ENCODE measurements at places on chromosomes 4 and X. TPM values are rescaled to one million over a fixed set of nuclear protein-coding genes. Genes with fewer than 3 reads are reported as not detected.

DNA sequence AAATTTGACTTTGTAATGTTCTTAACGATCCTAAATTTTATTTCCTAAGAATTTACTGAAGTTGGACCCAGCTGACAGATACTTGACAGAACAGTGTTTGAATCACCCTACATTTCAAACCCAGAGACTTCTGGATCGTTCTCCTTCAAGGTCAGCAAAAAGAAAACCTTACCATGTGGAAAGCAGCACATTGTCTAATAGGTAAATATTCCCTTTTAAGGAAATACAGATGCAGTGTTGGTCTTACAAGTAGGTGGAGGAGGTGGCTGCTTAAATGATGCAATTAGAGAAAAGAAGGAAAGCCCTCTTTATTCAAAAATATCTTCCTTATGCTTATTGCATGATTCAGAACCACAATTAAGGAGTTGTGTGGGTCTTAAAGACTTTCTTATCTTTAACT, 73.5 kb downstream of the RS1 start:
- DNase-seq: no peak

Gene BOD1L1
- 11.4 TPM for total RNA-seq

GRCh38 chr4:183905593-183906488, 734 bp downstream of the STOX2 start:
- DNase-seq: peak; percentile 93

Gene NPNT
- total RNA-seq: 0.97 TPM

DNA sequence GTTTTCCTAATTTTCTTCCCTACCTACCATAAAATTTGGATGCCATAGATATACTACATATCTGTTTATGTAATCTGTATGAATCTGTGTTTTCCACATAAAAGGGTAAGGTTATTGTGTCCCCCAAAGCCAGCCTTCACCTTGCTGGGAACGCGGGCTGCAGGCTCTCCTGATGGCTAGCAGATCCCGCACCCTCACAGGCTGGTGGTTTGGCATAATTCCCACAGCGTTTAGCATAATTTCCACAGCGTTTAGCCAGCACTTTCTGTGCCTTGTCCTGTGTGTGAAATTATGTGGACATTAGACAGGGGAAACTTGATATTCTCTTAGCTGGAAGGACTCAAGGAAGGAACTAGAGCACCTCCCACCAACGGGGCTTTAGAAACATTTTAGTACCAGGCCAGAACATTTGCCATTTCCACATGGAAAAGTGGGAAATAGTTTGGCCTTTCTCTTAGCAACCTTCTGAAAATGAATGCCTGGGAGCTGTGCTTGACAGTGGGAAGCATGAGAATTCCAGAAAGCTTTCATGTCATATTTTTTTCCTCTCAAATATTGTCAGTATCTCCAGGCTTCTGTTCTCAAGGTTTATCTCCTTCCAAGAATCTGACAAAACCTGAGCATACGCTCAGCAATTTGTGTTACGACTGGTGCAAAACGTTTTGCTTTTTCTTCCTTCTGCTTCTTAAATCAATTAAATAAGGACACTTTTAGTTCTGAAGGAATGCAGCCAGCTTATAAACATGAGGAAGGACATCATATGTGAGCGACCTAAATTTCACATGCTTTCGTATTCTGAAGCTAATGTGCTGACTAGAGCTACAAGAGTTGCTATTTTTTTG, 67.9 kb downstream of the STK32B start:
- DNase-seq: no peak

- DNase-seq: peak; percentile 12
These were observed 419.8 kb upstream of the AMOT start for GRCh38 chrX:113260474-113260873.

Gene PALLD
- total RNA-seq: 10.3 TPM

DNA sequence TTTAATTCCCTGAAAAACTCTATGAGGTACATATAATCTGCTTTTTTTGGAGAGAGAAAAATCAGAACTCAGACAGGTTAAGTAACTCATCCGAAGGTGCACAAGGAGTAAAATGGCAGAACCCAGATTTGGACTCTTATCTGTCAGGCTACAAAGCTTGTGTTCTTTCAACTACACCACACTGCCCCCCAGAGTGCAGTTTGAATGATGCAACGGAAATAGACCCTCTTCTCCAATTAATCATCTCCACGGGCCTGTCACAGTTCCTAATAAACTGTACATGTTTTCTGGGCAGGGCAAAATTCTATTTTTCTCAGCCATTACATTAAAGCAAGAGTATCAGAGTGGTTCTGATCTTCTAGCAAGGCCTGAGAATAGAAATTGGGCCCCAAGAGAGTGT, 35.3 kb upstream of the DCX start:
- DNase-seq: peak; percentile 8

- no peak for DNase-seq
These were observed at the start of gene SH2D1A for GRCh38 chrX:124346117-124346876. SH2D1A (plus strand) TSS chrX:124346563; CDS start chrX:124346643, 80 bp downstream.

Data from H7 (cell line).